Stimulated activated CD4-positive, alpha-beta T cell treated with anti-CD3 and anti-CD28 coated beads, Interleukin-1b, Interleukin-23, amount 100 ng/mL, for 48 hours (primary cell): ENCODE measurements at places on chromosomes 6 and 20.

GRCh38 chr20:31988430-31989015 lies 20.6 kb downstream of the XKR7 start:
- no peak for DNase-seq

GRCh38 chr6:157981132-157981394 lies 600 bp upstream of the SYNJ2 start:
- DNase-seq, result no peak

DNA sequence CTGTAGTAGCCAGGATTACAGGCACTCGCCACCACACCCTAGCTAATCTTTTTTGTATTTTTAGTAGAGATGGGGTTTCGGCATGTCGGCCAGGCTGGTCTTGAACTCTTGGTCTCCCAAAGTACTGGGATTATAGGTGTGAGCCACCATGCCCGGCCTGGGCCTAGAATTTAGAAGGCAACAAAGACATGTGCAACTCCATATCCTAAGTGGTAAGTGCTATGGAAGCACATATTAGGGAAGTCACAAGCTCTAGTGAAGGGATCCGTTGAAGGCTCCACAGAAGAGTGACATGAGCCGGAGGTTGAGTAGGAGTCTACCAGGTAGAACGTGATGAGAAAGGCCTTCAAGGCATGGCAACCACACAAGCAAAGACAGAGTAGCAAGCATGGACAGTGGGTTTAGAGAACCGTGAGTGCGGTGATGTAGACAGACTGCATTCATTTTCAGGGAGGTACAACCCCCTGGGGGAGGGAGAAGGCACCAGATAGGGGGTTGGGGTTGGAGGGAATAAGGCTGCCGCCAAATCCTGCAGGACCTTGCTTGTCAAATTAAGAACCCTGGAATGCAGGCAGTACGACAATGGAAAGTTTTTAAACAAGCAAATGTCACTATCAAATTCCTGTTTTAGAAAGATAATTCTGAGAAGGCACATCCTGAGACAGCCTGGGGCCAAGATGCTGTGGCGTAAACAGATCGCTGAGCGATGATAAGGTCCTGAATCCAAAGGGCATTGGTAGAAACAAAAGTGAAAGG lies 50.2 kb downstream of the ARHGAP18 start:
- DNase-seq, result no peak

DNA sequence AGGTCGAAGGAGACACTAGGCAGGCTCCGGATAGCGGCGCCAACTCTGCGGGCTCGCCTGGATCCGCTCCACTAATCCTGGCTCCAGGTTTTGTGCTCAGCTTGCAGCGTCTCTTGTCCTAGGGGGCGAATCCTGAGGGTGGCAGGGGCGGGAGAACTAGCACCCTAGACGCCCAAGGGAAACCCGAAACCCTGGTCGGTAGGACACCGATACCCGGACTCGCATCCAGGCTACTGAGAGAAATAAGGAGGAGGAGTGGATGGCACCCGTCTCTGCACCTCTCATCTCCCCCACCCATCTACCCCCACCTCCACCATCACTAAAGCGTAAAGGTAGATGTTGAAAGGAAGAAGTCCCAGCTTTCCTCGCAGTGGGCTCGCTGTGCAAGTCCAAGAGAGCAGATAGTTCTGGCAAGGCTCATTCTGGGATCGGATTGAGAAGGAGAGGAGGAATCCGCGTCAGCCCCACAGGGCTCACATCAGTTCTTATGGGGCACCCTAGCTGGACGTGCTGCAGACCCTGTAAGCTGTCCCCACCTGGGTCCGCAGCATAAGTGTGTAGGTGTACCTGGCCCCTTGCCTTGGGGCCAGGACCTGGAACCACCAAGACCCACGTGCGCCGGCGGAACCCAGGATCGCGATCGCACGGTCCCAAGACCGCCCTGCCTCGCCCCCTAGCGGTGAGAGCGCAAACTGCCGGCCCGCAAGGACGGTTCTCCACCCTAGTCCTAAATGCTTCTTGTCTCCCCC lies 6.9 kb downstream of the SLC32A1 start:
- DNase-seq, result peak; percentile 78

- no peak for DNase-seq
Observed at GRCh38 chr20:5590899-5591298, 159.3 kb upstream of the SHLD1 start.

- no peak for DNase-seq
Observed at GRCh38 chr20:24494460-24494920, 25.1 kb downstream of the SYNDIG1 start.

DNA sequence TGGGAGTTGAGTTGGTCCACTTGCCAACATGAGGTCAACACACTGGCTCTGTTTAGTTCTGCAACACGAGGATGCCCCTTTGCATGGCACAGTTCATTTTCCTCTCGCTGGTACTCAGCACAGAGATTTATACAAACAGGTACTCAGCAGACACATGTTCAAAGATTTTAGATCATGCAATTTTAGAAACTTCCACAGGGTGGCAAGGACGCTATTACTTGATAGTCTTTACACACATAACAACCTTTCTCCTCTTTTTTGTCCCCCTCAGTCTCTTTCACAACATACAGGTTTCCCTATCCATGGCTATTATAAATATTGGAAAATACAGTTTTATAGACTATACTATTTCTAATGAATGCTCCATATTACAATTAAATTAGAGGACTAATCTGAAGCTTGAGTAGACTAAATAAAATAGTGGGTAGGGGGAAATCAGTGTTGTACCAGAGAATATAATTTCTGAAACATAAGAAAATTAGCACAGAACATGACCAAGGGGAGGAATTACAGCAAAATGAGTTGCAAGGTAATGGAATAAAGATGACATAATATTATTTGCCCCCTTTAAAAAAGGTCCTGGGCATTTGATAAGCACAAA lies 331.8 kb upstream of the BTBD3 start:
- DNase-seq, result no peak

DNA sequence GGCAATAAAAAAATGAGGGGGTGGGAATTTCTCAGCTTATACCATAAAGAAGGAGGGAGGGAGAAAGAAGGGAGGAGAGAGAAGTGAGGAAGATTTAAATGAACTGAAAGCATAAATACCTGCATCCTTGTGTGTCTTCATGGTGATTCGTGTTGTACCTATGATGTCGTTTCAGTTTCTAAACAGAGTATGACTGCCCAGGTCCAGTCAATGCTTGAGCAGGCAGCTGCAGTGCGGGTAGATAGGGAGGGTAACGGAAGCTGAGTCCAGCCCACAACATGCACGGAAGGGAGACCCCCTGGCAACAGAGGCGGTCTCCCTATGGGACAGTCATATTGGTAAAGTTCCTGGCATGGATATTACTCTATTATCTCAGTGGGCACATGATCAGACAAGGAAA lies 184.5 kb downstream of the KIF16B start:
- DNase-seq, result no peak

GRCh38 chr6:135115834-135116233 lies 61.2 kb upstream of the HBS1L start:
- DNase-seq, result no peak

- no peak for DNase-seq
Observed at GRCh38 chr6:7132398-7133035, 24.8 kb downstream of the RREB1 start.

GRCh38 chr6:42175860-42176259 lies 2.7 kb downstream of the GUCA1A start:
- no peak for DNase-seq

- DNase-seq, result peak; percentile 39
Observed at GRCh38 chr20:63540417-63541186, 3.4 kb upstream of the PTK6 start.

DNA sequence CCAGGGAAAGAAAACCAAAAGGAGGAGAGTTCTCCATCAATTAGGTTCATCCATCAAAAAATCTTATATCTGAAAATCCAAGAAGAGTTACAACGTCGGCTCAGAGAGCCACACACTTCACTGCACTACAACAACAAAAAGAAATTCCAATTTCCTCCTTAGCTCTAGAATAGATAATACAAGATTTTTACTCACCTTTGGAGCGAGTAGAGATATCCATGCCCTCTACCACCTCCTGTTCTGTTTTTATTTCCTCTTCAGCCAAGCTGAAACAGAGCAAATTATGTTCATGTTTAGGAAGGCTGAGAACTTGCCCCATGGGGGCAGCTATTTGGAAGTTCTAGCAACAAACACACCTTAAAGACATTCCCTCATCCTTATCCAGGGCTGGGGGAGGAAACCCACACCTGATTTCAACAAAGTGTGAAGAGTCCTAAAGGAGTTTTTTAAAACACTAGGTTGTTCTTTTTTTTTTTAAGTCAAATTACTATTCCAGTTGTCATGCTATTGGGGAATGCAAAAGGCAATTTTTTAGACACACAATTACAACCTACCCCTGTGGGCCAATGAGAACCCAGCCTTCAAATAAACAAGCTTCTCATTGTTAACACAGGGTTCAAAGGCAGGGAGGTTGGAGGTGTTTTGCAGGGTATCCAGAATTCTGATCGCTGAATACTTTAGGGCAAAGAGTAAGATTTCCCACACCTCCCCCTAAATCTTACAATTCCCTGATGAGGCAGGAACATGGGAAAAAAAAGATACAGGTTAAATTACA lies 8.7 kb downstream of the ZMYND8 start:
- no peak for DNase-seq

DNA sequence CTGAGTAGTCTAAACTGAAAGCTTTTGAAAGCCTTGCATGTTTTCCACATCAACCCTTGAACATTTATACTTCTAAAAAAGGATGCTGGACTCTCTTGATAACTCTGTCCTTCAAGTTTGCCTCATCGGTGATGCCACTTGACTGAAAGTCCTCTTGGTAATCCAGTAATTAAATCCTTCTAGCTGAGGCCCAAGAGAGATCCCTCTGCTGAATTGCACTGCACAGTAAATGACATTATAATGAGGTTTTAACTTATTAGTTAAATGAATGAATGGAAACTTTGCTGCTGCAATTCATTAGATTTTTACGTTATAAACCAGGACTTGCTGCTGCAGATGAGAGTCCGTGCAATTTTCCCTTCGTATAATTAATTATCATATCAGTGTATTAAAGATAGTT lies 363.9 kb upstream of the FLRT3 start:
- no peak for DNase-seq

- no peak for DNase-seq
Observed at GRCh38 chr20:58874469-58874868, 22.0 kb downstream of the GNAS start.

DNA sequence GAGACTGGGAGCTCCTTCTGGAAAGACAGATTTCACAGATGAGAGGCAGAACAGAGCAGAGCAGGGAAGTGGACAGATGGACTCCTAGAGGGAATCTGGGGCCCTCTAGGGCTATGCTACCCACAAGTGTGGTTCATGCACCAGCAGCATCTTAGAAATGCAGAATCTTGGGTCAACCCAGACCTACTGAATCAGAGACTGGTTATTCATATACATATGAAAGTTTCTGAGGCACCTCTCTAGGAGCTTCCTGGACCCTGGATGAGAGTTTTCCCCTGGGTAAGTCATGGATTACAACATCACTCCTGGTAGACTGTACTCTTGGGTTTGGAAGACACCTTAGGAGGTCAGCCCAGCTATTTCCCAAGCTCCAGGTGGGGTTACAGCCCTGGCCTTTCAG lies 55.4 kb upstream of the SAYSD1 start:
- no peak for DNase-seq

GRCh38 chr6:79463621-79464050 lies 73.6 kb downstream of the LCA5 start:
- DNase-seq, result no peak

DNA sequence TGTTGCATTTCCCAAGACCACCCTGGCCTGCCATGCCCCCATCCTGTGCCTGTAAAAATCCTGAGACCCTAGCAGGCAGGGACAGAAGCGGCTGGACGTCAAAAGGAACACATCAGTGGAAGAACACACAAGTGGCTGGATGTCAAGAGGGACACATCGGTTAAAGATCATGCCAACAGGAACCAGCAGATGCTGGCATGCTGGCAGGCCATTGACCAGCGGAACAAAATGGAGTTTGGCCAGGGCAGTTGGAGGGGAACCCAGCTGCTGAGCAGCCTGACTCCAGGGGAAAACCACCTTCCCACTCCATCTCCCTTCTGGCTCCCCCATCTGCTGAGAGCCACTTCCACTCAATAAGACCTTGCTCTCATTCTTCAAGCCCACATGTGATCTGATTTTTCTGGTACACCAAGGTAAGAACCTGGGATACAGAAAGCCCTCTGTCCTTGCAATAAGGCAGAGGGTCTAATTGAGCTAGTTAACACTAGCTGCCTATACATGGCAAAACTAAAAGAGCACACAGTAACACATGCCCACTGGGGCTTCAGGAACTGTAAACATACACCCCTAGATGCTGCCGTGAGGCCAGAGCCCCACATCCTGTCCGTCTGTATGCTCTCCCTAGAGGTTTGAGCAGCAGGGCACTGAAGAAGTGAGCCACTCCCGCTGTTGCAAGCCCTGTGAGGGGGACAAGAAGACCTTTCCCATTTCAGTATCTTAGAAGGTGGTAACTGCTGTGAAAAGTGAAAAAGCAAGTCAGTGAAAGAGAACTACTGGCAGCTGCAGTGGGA lies 4.2 kb upstream of the TSBP1 start:
- DNase-seq, result no peak

DNA sequence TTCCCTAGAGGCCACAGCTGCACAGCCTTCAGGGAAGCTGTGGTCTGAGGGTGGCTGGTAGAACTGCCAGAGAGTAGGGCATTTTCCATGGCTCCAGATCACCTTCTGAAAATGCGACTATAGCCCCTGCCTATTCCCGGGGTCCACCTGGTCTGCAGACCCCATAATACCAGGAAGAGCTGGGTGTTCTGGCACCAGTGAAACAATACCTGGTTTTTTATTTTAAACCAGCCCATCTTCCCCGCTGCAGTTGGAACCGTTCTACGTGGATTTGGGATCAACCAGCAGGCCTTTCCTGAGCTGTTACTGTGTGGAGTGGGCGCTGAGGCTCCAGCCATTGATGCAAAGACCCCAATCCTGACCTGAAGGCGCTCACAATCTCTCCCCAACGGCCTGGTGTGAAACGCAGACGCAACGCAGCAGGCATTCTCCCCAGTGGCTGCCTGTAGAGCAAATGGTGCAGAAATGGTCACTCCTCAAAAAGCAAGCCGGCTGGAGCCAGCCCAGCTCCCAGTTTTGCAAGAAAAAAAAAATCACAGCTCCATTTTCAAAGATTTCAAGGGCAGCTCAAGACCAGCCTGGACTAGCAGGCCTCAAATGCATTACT lies 11.3 kb downstream of the NPEPL1 start:
- no peak for DNase-seq

GRCh38 chr20:33843854-33844253 lies 32.7 kb downstream of the CHMP4B start:
- DNase-seq, result no peak

DNA sequence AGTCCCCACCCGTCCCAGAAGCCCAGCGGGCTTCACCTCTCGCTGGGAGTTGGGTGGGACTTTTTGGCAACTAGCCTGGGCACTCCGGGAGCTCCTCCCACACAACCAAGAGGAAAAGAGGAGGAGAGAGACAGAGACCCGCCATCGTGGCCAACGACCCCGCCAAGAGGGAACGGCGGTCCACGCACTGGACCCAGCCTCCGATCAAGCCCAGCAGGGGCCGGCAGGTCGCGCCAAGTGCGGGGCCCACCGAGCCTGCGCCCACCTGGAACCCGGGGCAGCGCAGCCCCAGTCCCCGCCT lies 3.0 kb upstream of the TMEM14C start:
- no peak for DNase-seq

DNA sequence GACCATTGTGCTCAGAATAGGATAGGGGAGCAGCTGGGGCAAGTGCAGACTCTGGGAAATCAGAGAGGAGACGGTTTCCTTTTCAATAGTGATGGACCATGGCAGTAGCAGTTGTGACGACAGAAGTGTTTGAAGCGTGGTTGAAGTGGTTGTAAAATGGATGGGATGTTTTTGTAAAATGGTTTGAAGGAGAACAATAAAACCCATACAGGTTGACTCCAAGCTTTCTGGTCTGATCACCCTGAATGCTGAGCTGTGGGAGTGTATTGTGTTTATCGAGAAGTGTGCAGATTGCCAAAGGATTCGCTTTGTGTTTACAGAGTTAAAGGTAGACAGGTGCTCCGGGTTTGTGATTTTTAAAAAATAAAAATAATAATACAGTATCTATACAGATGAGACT lies 255.2 kb upstream of the SULF2 start:
- DNase-seq, result no peak
